ENCODE measurements at places on chromosomes 7 and 10. TPM values are rescaled to one million over a fixed set of nuclear protein-coding genes. Genes with fewer than 3 reads are reported as not detected.

Gene TFR2
- 1.4 TPM for total RNA-seq

Gene SYT15
- total RNA-seq, result 4.6 TPM

Gene SDK1
- total RNA-seq, result 3.6 TPM

Gene PHYHIPL
- 3.2 TPM for total RNA-seq

Gene GPNMB
- total RNA-seq, result 42.2 TPM

Gene WIPF3
- 0.50 TPM for total RNA-seq

Gene SAMD9
- total RNA-seq, result 8.0 TPM

Gene SEC61G
- 196 TPM for total RNA-seq

Gene CALHM1
- total RNA-seq, result not detected

Gene ZMIZ1
- total RNA-seq, result 56.4 TPM

Gene NEUROD6
- total RNA-seq, result not detected

Gene JAZF1
- total RNA-seq, result 63.8 TPM

Gene VPS37D
- total RNA-seq, result 0.54 TPM

Gene CRPPA
- 3.3 TPM for total RNA-seq

Gene ARHGAP19
- 4.3 TPM for total RNA-seq

Gene GNG11
- 10.3 TPM for total RNA-seq

Gene GIMAP5
- 65.0 TPM for total RNA-seq

Gene PAPOLB
- total RNA-seq, result not detected

Gene PGAM2
- 11.3 TPM for total RNA-seq

Gene ADRB1
- not detected for total RNA-seq

Gene DOCK4
- total RNA-seq, result 22.8 TPM

Gene ZNF804B
- not detected for total RNA-seq

Gene HOXA10
- 13.8 TPM for total RNA-seq

Gene PTN
- total RNA-seq, result 11.3 TPM

Gene LIPF
- not detected for total RNA-seq

Gene FKBP6
- total RNA-seq, result not detected

Gene HOXA13
- total RNA-seq, result 0.69 TPM

Gene CD36
- total RNA-seq, result 13.4 TPM

Gene KCP
- 0.11 TPM for total RNA-seq

Gene AMPH
- total RNA-seq, result not detected

Gene AZGP1
- 0.88 TPM for total RNA-seq

Gene GHRHR
- total RNA-seq, result not detected

Gene CABCOCO1
- not detected for total RNA-seq

Gene PARD3
- 45.6 TPM for total RNA-seq

Gene OPN1SW
- total RNA-seq, result not detected

Gene EVX1
- total RNA-seq, result 1.3 TPM

Gene ITPRID1
- total RNA-seq, result not detected

Gene XRCC2
- 4.1 TPM for total RNA-seq
